ENCODE measurements at places on chromosomes 2 and 18.

GRCh38 chr2:223431479-223431878 lies 170.7 kb downstream of the SCG2 start:
- DNase-seq, result no peak

GRCh38 chr2:179686718-179687342 lies 174.6 kb downstream of the ZNF385B start:
- DNase-seq, result no peak

GRCh38 chr2:66578687-66579106 lies 143.8 kb downstream of the MEIS1 start:
- DNase-seq, result no peak

DNA sequence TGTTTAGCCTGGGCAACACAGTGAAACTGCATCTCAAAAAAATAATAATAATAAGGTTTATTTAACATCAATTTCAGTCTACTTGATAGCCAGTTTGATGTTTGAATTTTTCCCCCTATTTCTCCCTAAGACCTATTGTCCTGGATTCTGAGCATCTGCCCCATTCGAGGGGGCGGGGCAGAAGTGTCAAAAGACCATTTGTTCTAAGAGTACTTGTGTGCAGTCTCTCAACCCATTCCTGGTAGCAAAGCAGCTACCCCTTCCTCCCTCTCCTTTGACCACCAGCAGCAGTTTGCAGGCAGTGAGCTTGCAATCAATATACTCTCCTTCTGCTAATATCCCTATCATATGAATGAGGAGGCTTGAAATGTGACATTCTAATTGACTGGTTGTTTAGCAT lies 71.9 kb downstream of the VWC2L start:
- no peak for DNase-seq

DNA sequence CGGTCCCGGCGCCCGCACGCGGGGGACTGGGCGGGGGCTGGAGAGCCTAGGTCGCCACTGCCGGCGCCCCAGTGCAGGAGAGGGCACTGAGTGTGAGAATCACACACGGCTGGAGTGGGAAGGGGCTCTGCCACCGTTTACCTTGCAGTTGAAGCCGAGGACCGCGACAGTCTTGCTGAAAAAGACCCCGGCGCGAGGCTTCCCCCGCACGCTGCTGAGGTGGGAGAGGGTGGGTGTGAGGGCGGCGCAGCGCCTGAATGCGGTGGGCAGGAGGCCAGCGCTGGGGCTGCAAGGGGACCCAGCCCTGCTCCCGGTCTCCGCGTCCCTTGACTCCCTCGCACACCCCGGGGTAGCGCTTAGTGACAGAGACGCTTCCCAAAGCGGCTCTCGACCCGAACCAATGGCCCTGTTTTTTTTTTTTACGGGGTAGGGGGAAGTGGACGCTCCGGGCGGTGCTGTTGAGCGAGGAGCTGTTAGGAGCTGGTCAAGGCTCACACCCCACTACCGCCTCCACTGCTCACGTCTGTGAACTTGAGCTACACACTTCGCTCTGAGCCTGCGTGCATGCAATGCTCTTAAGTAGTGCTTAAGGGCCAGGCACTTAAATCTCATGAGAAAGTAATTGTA lies 794 bp downstream of the NOTO start:
- DNase-seq, result peak; percentile 23

DNA sequence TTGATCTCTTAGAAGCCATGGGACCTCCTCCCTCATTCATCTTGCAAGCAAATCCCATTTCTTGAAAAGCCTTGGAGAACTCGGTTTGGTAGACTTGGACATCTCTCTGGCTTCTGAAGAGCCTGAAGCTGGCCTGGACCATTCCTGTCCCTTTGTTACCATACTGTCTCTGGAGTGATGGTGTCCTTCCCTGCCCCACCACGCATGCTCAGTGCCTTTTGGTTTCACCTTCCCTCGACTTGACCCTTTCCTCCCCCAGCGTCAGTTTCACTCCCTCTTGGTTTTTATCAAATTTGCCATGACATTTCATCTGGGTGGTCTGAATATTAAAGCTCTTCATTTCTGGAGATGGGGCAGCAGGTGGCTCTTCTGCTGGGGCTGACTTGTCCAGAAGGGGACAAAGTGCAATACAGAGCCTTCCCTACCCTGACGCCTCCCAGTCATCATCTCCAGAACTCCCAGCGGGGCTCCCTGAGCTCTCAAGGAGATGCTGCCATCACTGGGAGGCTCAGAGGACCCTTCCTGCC lies 20.0 kb downstream of the FOSL2 start:
- DNase-seq, result no peak

GRCh38 chr2:231359948-231360347 lies 35.6 kb upstream of the B3GNT7 start:
- no peak for DNase-seq

DNA sequence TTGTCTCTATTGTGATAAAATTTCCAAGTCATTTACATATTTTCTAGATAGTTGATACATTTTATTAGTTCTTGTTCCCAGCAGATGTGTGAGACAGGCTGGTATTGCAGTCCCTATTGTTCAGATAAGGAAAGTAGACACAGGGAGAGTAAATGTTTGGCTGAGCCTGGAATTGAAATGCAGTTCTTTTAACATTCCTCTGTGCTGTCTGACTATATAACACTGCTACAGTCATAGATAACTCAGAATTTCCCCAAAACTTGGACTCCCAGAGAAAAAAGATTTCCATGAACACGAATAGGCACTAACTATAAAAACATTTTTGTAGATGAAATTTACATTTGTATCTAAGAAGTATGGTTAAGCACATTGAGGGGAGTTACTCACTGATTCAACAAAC lies 71.4 kb downstream of the PLCL1 start:
- DNase-seq, result peak; percentile 30

GRCh38 chr2:176193048-176193447 lies 4.6 kb downstream of the HOXD1 start:
- DNase-seq, result no peak

- no peak for DNase-seq
These were observed 275.5 kb downstream of the SS18 start for GRCh38 chr18:25814841-25815458.

Measured in cardiac muscle cell (in vitro differentiated cells and primary cell).